Right renal pelvis (tissue), 4 donors: ENCODE measurements at places on chromosomes 11 and 22.
A peak's percentile ranks its signal among the peaks of the same experiment; 100 is the strongest.

GRCh38 chr11:73158356-73159051 is 16.4 kb upstream of the FCHSD2 start:
- no peak for DNase-seq

- no peak for DNase-seq
Measured at GRCh38 chr11:61949169-61950034, 749 bp upstream of the BEST1 start.

GRCh38 chr11:72491001-72491400 is 56.7 kb upstream of the CLPB start:
- no peak for DNase-seq

DNA sequence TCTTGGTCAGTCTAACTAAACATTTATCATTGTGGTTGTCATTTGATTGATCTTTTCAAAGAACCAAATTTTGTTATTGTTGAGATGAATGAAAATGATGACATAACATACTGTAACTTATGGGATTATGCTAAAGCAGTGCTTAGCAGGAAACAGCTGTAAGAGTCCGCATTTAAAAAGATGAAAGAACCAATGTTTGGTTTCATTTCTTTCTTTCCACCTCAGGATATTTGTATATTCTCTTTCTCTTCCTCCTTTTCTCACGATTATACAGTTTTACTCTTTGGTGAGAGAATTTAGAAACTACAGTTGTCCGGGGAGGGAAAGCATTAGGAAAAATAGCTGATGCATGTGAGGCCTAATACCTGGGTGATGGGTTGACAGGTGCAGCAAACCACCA is 23.1 kb downstream of the PIH1D2 start:
- DNase-seq = no peak

GRCh38 chr11:43984519-43985385 is 42.3 kb downstream of the C11orf96 start:
- DNase-seq = no peak

- no peak for DNase-seq
Measured at GRCh38 chr11:119754656-119755355, 25.8 kb upstream of the NECTIN1 start.

- no peak for DNase-seq
Measured at GRCh38 chr22:32744176-32744959, 57.1 kb upstream of the TIMP3 start.

DNA sequence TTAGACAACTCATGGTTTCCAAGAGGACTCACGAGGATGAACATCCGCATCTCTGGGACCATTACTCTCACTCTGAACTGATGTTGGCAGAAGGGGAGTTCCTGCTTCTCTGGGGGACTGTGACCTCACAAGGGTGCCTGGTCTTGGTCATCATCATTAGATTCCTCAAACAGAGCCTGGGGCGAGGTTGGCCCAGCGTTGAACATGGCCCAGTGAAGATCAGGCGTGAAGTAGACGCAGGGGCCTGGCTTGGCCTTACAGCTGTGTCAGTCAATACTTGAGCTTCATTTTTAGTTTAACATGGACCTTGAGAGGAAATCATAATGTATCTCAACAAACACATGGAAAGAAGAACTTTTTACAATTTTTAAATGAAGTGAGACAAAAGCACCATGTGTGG is 617.1 kb downstream of the BRD1 start:
- no peak for DNase-seq

- no peak for DNase-seq
Measured at GRCh38 chr22:39273950-39274887, 29.4 kb upstream of the PDGFB start.

DNA sequence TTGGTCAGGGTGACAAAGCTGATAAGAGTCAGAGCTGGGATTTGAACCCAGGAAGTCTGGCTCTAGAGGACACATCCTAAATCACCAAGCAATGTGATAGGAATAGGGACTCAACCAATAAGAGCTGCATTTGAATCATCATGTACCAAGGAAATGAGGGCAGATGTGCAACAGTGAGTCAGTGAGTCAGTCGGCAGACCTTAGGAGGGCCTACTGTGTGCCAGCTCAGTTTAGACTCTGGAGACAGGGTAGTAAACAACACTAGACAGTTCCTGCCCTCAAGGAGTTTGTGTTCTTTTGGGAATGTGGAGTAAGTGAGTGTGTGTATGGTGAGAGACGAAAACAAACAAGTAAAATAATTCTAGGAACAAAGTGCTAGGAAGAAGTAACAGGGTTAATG is 11.2 kb downstream of the IL10RA start:
- DNase-seq = no peak

GRCh38 chr11:86460461-86461385 is 86.0 kb downstream of the CCDC81 start:
- DNase-seq = no peak

DNA sequence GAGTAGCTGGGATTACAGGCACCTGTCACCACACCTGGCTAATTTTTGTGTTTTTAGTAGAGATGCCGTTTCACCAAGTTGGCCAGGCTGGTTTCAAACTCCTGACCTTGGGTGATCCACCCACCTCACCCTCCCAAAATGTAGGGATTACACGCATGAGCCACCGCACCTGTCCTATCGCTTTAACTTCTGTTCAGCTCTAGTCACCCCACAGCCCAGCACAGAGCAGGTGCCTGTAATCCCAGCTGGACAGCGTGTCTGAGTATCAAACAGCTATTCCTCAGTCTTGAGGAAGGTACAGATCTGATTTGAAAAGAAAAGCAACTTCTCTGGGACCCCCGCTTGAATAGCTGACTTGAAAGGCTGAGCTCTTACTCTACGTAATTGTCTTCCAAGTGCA is 149.1 kb downstream of the CTTN start:
- no peak for DNase-seq

GRCh38 chr11:1693327-1694063 is 3.5 kb upstream of the KRTAP5-6 start:
- DNase-seq = peak; percentile 81

- DNase-seq = no peak
Measured at GRCh38 chr22:36457688-36458450, 23.6 kb downstream of the TXN2 start.

GRCh38 chr11:110736171-110736553 is 23.9 kb upstream of the ARHGAP20 start:
- no peak for DNase-seq

GRCh38 chr11:3195251-3196160 is 23.1 kb downstream of the MRGPRG start:
- DNase-seq = no peak

DNA sequence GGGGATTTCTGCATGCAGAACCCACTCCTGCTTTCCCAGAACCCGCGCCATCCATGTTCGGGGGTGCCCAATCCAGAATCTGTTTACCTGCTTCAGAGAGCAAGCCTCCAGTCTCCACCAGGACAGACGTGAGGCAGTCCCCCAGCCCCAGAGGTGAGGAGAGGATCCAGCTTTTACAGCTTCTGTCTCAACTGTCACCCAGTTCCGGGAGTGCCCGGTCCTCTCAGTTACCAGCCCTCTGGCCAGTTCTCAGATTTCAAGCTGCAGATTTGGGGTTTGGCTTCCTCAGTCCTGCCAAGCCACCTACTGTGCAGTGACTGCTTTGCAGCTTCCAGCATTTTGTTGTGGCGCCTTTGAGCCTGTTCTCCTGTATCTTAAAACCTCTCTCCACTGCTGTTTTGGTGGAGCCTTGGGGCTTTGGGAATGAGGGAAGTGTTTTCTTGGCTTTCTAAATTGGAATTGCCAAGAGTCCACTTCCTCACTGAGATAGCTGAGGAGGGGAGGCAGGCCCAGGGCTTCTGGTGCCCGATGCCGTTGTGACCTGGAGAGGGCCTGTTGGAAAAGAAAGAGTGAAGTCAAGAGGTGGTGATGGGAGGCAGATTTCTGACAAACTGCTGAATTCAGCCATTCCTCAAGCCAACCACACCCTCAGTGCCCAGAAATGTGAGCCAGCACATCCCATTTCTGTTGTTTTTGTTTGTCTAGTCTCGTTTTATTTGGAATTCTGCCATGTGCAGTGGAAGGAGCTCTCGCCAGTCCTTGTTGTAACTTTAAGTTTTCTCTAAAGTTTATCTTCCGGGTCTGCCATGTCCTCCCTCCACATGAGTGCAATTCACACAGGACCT is 513.4 kb downstream of the TBC1D22A start:
- no peak for DNase-seq

GRCh38 chr11:64932324-64932723 is 3.4 kb downstream of the GPHA2 start:
- no peak for DNase-seq

GRCh38 chr11:131964698-131965483 is 594.5 kb downstream of the NTM start:
- DNase-seq = no peak

- no peak for DNase-seq
Measured at GRCh38 chr22:22164541-22165272, 79.9 kb upstream of the VPREB1 start.

DNA sequence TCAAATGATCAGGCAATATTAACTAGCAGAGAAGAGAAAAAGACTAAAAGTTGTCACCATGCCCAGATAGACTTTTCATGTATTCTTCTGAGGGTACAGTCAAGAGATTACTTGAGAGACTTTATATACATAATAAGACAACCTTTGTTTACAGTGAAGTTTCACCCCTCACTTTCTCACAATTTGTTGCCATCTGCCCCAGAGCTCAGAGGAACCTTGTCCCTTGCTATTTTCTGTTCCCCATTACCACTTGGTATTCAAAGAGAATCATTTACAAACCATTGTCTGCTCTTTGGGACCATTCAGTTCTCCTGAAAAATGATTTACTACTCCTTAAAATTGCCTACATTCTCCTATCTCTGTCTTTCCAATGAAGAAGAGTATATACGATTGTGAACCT is 544.6 kb downstream of the CNTN5 start:
- DNase-seq = no peak

DNA sequence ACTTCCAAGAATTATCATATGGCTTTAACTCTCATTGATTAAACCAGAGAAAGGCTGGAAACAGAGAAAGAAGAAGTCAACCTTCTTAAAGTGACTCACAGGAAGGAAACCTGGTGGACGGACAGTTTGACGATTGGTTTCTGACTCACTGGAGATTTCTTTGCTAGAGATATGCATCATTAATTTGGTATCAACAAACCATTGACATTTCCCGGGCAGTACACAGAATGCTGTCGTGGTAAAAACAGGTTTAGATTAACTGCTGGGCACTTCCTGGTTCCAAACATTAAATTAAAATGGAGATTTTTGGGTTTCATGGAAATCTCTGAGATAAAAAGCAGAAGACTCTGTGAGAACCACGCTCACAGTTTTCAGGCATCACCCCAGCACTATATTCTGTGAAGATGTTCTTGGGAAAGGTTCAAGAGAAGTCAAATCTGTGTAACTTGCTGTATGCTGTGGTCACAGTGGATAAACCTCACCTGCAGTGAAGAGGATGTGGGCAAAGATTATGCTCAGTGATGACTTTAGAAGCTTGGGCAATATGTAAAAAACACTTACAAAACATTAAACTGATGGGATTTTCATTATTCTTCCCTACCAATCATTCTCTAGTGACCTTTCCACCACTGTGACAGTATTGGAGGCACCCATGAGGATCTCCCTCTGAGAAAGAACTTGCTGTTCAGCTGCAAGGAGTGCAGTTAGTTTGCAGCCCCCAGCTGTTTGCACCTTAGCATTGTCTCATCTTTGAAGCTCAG is 61.1 kb upstream of the CD44 start:
- no peak for DNase-seq

GRCh38 chr11:103997082-103997481 is 39.4 kb upstream of the DDI1 start:
- no peak for DNase-seq

DNA sequence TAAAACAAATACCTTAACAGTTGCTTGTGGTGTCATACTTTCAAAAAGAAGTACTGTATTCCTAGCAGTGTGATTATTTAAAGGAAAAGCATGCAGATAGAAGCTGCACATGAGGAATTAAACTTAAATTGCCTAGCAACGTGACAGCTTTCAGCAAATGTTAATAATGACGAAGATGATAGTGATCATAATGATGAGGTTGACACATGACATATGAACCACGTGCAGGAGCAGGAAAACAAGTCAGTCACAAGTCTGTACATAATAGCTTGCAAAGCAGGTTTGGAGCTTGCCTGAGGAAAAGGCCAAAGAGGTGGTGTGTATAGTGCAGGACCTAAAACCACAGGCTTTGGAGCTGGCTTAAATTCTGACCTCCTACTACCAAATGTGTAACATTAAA is 30.6 kb upstream of the PIK3C2A start:
- DNase-seq = no peak

- no peak for DNase-seq
Measured at GRCh38 chr11:2347308-2347830, 29.7 kb upstream of the CD81 start.

DNA sequence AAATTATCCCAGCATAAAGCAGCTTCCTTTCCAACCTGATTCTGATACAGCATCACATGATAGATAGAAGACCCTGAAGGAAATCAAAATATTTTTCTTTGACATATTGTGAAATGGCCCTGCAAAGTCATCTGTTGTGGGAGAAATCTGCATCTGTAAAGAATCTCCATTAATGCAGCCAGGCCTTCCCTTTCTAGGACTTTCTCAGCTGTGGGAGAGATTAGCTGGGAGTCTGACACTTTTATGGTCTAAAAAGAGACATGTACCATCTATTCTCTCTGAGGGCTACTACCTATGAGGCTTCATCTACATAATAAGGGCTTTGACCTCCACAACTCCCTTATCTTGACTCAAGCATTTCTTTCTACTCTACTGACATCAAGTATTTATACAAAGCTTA is 238.1 kb downstream of the SWAP70 start:
- no peak for DNase-seq

DNA sequence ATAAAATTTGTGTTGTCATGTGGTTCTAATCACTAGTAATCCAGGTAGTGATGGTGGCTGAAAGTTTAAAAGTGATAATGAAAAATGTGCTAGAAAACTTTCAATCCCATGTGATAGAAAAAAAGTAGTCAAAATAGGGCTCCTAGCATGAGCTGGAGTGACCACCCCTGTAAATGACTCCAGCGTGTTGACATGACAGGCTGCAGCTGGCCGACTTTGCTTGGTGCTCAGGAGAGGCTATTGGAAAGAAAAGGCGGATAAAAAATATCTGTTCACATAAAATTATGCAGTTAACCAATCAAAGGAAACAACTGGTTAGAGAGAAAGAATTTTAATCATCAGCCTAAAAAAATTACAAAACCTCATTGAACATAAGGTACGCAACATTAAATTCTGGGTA is 16.9 kb upstream of the MTCH2 start:
- DNase-seq = peak; percentile 33

- no peak for DNase-seq
Measured at GRCh38 chr11:1307998-1308742, 1.3 kb downstream of the TOLLIP start.

GRCh38 chr22:48554893-48555572 is 1272.6 kb downstream of the BRD1 start:
- no peak for DNase-seq

GRCh38 chr22:49663823-49664222 is 163.8 kb downstream of the BRD1 start:
- no peak for DNase-seq

- no peak for DNase-seq
Measured at GRCh38 chr11:16883174-16883573, 131.0 kb downstream of the PLEKHA7 start.

GRCh38 chr11:1854132-1854948 is 1.5 kb downstream of the LSP1 start:
- no peak for DNase-seq

- no peak for DNase-seq
Measured at GRCh38 chr11:92920331-92920730, 49.1 kb upstream of the MTNR1B start.
